Activated naive CD8-positive, alpha-beta T cell treated with anti-CD3 and anti-CD28 coated beads, Interleukin-2, amount 50 U/mL, for 16 hours (primary cell): ENCODE measurements at places on chromosomes 12 and 14.
A peak's percentile ranks its signal among the peaks of the same experiment; 100 is the strongest.

DNA sequence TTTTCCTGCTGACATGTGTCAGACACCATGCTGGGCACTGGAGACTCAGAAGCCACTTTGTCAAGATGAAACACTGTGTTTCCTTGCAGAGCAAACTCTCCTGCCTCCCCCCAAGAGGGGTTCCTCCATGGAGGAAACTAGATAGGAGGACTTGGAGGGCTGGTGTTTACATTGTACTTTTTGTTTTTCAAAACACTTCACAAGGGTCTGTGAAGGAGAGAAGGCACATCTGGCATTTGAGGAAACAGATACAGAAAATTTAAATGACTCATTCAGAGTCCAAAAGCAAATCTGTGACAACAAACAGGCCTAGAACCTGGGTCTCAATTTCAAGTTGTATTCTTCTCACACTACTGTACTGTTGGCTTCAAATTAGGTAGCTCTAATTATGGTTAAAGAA lies 6.7 kb upstream of the CDKL1 start:
- no peak for DNase-seq

DNA sequence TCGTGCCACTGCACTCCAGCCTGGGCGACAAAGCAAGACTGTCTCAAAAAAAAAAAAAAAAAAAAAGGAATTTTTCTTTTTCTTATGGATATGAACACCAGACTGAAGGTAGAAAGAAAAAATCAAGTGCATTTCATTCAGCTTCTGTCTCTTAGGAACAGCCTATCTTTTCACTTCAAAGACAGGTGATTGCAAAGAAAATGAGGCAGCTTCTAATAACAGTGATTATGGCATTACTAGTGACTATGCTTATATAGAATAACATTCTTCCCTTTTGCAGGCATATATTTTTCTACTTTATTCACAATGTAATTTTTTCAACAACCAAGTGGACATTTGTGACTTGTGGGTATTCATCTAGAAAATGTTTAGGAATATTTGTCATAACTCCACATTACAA lies 295.5 kb upstream of the ATXN7L3B start:
- DNase-seq: no peak

- no peak for DNase-seq
Measured at GRCh38 chr12:12099102-12099501, 28.4 kb downstream of the BCL2L14 start.

GRCh38 chr12:50282721-50283228 lies 545 bp downstream of the LIMA1 start:
- no peak for DNase-seq

DNA sequence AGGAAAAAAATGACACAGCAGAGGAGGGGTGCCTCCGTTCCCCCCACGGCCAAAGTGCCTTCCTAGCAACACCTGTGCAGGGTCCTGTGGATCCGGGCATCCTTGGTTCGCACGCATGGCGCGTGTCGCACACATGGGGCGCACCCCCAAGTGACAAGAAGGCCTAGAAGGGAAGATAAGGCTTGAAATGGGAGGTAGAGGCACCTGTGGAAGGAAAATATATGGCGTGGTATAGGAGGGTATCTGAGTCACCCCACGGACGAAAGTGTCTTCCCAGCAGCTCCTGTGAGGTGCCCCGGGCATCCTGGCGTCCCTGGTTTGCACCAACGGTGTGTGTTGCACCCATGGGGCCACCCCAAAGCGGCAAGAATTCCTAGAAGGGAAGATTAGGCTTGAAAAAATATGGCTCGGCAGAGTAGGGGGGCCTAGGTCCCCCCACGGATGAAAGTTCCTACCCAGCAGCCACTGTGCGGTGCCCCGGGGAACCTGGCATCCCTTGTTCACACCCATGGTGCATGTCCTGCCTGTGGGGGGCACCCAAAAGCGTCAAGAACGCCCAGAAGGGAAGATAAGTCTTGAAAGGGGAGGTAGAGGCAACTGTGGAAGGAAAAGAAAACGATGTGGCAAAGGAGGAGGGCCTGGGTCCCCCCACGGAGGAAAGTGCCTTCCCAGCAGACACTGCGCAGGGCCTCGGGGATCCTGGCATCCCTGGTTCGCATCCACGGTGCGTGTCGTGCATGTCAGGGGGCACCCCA lies 280.0 kb downstream of the ALG10 start:
- no peak for DNase-seq

DNA sequence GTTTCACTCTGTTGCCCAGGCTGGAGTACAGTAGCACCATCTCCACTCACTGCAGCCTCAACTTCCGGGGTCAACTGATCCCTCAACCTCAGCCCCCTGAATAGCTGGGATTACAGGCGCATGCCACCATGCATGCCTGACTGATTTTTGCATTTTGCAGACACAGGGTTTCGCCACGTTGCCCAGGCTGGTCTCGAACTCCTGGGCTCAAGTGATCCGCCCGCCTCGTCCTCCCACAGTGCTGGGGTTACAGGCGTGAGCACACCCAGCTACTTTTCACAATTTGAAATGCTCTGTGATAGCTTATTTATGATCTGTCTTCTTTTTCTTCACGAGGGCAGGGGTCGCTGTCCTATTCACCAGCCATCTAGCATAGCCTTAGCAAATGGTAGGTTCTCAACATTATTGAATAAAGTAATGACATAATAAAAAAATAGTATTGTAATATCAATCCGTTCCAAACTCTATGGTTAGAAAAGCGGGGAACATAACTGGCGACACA lies 477 bp upstream of the DDX47 start:
- DNase-seq: no peak

DNA sequence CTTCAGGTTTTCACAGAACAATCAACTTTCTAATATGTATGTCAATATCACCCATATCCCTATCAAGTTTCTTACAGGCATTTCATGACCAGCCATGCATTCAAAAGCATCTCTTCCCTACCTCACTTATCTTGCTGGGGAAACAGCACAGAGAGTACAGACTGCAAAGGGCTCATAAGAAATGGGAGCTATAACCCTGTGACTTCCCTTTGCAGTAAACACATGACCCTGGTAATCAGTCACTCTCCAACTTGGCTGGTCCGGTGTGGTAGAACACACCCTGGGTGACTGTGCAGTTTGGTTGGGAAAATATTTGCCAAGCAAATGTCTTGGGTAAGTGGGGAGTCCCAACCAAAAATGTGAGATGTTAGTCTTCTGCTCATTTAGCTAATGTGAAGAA lies 49.4 kb upstream of the TMCC3 start:
- DNase-seq: no peak

DNA sequence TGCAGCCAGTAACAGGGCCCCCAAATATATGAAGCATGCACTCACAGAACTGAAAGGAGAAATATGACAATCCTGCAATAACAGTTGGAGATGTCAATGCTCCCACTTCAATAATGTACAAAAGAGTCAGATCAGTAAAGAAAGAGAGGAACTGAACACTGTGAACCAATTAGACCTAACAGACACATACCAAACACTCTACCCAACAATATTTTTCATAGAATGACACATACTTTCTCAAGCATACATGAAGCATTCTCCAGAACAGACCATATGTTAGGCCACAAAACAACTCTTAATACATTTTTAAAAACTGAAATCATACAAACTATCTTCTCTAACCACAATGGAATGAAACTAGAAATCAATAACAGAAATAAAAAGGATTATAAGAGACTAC lies 80.2 kb downstream of the ELK3 start:
- DNase-seq: no peak

DNA sequence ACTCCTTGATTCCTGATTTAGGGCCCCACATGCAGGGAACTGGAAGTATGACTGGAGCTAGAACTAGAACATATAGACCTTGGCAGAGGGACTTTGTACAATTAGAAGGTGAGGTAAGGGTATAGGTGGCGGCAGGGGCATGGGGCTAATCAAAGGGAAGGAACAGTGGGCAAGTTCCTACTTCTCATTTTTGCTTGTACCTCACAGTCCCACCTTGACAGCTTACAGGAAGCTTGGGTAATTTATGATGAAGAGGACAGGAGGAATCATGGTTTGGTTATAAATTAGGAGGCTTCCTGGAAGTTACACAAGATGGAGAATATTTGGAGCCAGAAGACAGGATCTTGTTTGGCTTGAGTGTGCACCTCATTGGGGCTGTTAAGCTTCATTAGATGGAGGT lies 33.4 kb downstream of the SUSD6 start:
- no peak for DNase-seq

GRCh38 chr12:89709157-89709994 lies 738 bp upstream of the ATP2B1 start:
- DNase-seq: peak; percentile 99

GRCh38 chr12:15289192-15289591 lies 33.1 kb upstream of the PTPRO start:
- no peak for DNase-seq

- DNase-seq: no peak
Measured at GRCh38 chr12:3046441-3047200, 30.6 kb upstream of the TSPAN9 start.

GRCh38 chr14:97021001-97021400 lies 223.8 kb downstream of the VRK1 start:
- no peak for DNase-seq

DNA sequence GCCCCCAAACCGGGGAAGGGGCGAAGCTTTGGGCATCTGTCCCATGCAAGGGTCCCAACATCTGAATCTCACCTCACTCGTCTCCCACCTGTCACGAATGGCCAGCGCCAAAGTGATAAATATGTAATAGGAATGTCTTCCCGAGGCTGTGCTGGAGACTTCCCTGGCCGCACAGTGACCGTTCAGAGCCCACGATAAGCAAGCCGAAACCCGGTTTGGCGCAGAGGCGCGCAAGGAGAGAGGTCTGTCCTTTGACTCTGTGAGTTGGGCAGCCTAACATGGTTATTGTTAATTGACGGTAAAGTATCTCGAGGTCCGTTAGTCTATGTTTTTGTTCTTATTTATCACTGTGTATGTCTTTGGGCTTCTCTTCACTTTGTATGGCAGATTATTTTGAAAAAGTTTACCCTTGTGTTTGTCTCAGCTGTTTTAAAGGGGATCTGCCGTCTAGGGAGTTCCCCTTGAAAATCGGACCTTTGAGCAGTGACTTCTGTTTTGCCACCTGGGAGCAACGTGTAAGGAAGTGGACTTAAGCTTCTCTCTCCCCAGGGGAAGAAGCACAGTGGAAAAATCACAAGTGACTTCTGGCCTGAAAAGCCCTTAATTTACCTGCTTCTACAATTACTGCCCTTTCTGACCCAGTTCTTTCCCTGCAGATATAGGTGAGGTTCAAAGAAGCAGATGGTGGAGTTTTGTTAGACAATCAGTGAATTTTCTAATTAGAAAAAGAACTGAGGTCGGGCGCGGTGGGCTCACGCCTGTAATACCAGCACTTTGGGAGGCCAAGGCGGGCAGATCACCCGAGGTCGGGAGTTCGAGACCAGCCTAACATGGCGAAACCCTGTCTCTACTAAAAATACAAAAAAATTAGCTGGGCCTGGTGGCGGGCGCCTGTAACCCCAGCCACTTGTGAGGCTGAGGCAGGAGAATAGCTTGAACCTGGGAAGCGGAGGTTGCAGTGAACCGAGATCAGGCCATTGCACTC lies 1.1 kb upstream of the TM9SF1 start:
- no peak for DNase-seq

DNA sequence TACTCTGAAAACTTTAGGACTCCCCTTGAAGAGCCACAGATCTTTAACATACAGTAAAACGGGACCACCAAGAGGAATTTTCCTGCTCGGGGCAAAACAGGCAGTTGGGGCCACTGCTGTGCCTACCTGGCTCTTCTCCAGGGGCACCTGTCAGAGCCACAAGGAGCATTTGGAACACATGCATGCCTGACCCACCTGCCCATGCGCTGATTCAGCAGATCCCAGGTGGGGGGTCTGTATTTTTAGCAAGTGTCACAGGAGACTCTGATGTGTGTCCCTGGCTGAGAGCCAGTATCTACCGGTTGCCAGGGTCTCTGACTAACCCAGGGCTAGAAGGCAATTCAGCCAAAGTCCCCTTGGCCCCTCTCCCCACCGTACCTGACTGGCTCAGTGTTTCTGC lies 6.5 kb downstream of the CTDSP2 start:
- no peak for DNase-seq

GRCh38 chr12:108350511-108350910 lies 11.4 kb upstream of the CMKLR1 start:
- DNase-seq: no peak

- no peak for DNase-seq
Measured at GRCh38 chr14:20607617-20608016, 16.4 kb upstream of the RNASE12 start.

DNA sequence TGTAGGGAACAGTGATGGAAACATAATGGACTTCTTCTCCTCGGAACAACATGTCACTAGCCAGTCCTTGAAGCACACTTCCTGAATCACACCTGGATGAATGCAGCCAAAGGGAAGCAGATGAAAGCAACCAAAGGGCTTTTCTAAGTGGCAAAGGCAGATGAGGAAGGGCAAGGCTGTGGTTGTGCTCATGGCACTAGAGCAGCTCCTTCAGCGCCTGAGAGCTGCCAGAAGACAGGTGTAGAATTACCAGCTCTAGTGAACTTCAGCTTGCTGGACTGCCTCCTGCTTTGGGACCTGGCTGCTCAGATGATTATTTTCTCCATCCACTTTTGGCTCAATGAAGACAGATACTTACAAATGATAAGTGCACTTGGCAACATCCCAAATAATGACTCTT lies 1372.1 kb upstream of the SEL1L start:
- no peak for DNase-seq

- no peak for DNase-seq
Measured at GRCh38 chr12:21797539-21797938, 23.0 kb upstream of the KCNJ8 start.

GRCh38 chr12:64634508-64635092 lies 24.3 kb downstream of the RASSF3 start:
- DNase-seq: no peak

GRCh38 chr12:55931780-55932550 lies 1.0 kb downstream of the DGKA start:
- no peak for DNase-seq

GRCh38 chr12:90959538-90960139 lies 4.7 kb upstream of the CCER1 start:
- DNase-seq: no peak

DNA sequence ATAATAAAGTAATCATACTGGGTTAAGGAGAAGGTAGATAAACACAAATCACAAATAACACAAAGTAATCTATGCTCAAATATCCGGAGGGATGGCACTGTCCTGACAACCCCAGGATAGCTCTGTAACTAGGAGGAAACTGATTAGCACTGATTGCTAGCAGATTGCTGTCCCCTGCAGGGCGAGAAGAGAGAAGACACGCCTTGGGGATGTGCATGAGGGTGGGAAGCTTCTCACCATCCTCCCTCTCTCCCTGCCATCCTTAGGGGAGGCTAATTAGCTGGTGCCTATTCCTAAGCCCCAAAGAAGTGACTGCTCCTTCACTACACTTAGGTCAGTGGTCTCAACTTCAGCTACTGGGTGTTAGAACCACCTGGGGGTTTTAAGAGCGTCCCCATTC lies 27.0 kb upstream of the TMEM260 start:
- DNase-seq: no peak

DNA sequence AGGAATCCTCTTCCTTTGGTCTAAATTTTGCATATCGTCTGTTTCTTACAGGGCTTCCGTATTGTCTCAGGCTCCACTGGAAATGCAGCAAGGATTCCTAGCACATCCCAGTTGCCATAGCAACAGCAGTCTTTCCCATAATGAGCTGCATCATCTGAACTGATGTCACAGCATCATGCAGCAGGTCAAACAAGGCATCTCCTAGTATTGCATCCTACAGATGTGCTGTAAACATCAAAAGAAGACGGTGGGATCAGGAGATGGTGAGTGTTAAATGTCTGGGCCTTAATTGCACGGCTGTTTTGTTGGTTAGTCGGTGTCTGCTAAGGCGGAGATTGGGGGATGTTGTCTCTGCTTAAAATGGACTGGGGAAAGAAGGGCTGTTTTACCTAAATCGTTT lies at the start of gene AKAP6:
Gene AKAP6, plus strand, starts transcription at position 153 of the 400 bp plus-strand sequence. CDS start 104,196 bp downstream, outside the sequence.
- DNase-seq: no peak

GRCh38 chr14:82080370-82080769 lies 546.7 kb upstream of the SEL1L start:
- DNase-seq: no peak
